ENCODE measurements at places on chromosomes 2 and 18. TPM values are rescaled to one million over a fixed set of nuclear protein-coding genes. Genes with fewer than 3 reads are reported as not detected.

GRCh38 chr2:119487434-119488244 lies 36.6 kb downstream of the SCTR start:
- no peak for DNase-seq

DNA sequence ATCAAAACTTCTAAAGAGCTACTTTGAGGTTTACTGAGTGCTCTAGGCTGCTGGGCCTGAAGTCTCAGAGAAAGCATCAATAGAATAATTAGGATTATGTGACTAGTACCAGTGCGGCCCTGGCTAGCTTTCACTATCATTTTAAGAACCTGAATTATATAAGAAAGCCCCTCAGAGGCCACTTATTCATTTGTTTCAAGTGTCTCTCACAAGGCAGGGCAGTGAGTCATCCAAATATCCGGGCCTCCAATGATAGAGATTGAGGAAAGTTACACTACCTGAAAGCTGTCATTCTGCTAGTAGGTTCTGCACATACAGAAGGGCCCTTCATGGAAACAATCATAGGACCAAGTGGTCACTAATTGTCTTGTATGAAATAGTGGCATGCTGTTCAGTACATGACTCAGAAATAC lies 193.1 kb downstream of the L3MBTL4 start:
- no peak for DNase-seq

- no peak for DNase-seq
Observed at GRCh38 chr2:137023205-137023604, 257.9 kb downstream of the THSD7B start.

GRCh38 chr2:27925766-27926472 lies 35.4 kb downstream of the BABAM2 start:
- DNase-seq, result no peak

DNA sequence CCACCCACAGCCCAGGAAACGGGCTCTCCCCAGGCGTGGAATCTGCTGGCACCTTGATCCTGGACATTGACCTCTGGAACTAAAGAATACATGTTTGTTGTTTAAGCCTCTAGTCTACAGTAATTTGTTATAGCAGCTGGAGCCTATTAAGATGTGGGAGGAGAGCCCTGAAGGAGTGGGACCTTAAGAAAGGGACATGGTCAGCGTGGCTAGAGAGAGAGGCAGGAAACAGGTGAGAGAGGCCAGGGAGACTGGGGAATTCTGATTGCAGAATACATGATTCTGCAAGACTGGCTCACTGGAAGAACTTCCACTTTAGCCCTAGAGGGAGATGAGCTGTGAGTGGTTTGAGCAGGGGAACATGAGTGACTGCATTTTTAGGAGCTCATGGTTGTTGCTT lies 83.2 kb downstream of the CD8B2 start:
- DNase-seq, result no peak

- DNase-seq, result no peak
Observed at GRCh38 chr2:112220831-112221230, 34.0 kb downstream of the ZC3H8 start.

- DNase-seq, result no peak
Observed at GRCh38 chr2:192007581-192008228, 160.8 kb upstream of the CAVIN2 start.

- DNase-seq, result no peak
Observed at GRCh38 chr2:178927173-178927572, 120.0 kb upstream of the TTN start.

DNA sequence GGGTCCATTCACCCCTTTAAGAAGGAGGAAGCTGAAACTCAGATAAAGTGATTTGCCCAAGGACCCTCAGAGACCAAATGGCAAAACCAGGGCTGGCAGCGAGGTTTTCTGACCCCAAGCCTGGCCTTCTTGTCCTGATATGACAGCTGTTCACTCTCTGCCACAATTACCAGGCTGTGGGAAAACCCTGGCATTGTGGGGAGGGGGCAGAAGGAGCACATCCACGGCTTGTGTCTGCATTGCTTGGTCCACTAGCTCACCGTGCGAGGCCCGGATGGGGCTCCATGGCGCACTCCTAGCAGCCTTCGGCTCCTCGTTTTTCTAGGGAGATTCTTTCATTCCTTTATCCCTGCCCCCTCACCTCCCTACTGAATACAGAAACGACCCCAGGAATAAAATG lies 143.4 kb upstream of the SIX2 start:
- DNase-seq, result no peak

DNA sequence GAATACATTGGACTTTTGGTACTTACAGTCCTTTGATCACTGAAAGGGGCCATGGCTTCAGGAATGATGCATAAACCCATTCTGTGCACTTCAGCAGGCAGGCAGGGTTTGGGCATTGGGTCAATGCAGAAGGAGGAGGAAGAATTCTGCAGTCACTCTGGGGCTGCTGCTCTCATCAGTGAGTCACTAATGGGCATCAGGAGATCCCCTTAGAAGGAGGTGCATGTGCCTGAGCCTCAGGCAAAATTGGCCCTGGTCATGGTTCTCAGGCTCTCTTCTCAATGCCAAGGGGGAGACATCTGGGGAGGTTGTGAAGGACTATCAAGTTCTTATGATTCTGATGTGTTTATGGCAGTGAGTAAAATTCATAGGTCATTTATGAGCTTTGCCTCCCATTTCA lies 52.0 kb upstream of the TNP1 start:
- no peak for DNase-seq

DNA sequence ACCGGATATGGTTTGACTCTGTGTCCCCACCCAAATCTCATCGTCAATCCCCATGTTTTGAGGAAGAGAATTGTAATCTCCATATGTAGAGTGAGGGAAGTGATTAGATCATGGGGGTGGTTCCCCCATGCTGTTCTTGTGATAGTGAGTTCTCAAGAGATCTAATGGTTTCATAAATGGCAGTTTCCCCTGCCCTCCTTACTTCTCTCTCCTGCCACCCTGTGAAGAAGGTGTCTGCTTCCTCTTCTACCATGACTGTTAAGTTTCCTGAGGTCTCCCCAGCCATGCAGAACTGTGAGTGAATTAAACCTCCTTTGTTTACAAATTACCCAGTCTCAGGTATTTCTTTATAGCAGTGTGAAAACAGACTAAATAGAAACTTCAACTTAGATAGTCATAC lies 69.5 kb downstream of the SESTD1 start:
- DNase-seq, result no peak

DNA sequence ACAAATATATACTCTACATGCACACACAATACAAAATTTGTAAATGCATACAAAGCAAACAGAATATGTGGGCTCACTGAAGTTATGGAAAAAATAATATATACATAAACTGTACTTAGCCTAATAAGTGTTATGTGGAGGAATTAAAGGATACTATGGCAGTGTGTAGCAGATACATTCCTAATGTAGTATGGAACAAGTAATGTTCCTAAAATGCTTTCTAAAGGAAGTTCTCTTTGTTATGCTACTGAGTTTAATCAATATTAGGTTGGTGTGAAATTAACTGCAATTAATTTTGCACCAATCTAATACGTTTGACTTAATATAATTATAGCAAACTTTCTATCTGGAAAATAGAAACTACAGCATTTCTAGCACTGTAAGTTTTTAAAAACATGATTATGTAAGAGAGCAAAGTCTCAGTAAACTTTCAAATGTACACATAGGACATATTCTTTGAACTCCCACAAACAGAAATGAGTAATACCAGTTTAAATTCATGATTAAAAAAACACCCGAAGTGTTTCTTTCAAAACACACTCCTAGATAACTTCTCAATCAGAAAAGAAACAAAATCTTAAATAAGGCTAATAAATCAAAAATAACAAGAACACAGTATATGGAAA lies 331.3 kb downstream of the LRRTM4 start:
- DNase-seq, result no peak

- no peak for DNase-seq
Observed at GRCh38 chr2:236863729-236864126, 222.0 kb upstream of the COPS8 start.

DNA sequence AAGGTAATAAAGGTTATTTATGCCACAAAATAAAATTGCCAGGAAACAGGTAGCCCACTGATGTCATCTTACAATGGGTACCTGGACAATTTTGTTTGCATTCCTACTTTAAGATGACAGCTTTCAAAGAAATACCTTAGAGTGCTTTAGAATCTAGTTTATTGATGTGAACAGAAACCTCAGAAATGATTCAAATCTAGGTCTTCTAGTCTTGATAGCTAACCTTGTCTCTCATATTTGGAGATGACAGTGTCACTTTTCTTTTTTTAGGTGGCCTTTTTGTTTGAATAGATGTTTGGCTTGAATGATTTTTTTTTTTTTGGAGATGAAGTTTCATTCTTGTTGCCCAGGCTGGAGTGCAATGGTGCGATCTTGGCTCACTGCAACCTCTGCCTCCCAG lies 69.1 kb downstream of the PIK3C3 start:
- no peak for DNase-seq

DNA sequence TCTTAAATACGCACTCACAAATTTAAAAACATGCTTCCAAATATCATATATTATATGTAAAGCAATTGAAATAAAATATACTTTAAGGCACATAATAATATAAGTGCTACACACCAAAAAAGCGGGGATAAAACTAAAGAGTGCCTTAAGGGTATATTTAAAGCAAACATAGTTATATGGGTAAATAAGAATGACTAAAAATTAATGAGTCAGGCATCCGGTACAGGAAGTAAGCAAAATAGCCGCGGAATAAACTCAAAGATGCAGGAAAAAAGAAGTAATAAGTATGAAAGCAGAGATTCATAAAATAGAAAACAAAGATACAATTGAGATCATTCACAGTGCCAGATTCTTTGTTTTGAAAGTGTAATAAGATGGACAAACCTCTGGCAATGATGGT lies 503.5 kb upstream of the SOX11 start:
- DNase-seq, result no peak

GRCh38 chr2:160379399-160379798 lies 114.2 kb downstream of the RBMS1 start:
- DNase-seq, result no peak

DNA sequence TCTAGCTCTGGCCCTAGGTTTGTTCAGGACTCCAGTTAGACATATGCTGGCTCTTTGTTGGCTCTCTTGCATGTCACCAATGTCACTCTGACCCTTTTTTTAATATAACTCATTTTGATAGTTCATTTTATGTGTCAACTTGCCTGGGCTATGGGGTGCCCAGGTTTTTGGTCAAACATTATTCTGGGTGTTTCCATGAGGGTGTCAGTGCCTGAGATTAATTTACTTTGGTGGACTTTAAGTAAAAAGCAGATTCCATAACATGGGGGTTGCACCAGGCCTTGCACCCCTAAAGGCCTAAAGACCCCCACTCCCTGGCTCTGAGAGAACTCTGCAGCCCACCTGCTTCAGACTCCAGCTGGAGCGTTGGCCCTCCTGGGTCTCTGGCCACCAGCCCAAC lies 48.1 kb upstream of the SNTG2 start:
- DNase-seq, result no peak

- no peak for DNase-seq
Observed at GRCh38 chr2:73307720-73308119, 14.4 kb upstream of the EGR4 start.

GRCh38 chr18:22370414-22370813 lies 47.3 kb downstream of the CTAGE1 start:
- DNase-seq, result no peak

- no peak for DNase-seq
Observed at GRCh38 chr2:230657906-230658305, 54.7 kb upstream of the CAB39 start.

GRCh38 chr18:34802959-34803358 lies 92.9 kb downstream of the DTNA start:
- no peak for DNase-seq

GRCh38 chr18:54718408-54718773 lies 109.9 kb upstream of the RAB27B start:
- DNase-seq, result no peak

IL36B gene
- total RNA-seq, result not detected

GALNT3 gene
- total RNA-seq, result 1.9 TPM

HNMT gene
- total RNA-seq, result not detected

STRN gene
- 30.8 TPM for total RNA-seq

Data from activated naive CD8-positive, alpha-beta T cell treated with anti-CD3 and anti-CD28 coated beads for 36 hours (primary cell).